Anterior cingulate cortex (tissue), 58 donors: ENCODE measurements at places on chromosomes 5 and 9.

DNA sequence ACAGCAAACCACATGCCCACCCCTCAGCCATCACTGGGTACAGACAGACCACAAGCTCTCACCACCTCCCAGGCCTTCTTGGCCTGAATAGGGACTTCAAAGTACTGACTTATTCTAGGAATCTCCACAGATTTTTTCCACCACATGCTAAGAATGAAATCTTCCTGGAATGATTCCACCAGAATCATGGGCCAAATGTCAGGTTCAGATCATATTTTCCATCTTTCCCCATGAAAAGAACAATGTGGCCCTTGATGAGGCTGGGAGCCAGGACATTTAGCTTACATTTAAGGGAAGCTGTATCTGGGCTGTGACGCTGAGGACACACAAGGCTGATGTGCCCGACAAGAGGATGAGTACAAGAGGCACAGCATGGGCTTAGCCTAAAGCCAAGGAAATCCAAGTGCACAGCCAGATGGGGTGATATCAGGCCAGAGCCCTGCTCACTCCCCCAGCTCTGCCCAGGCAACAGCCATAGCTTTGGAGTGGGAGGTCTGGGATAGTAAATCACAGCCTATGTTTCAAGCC, 28.1 kb downstream of the ACSL6 start:
- no peak for DNase-seq

DNA sequence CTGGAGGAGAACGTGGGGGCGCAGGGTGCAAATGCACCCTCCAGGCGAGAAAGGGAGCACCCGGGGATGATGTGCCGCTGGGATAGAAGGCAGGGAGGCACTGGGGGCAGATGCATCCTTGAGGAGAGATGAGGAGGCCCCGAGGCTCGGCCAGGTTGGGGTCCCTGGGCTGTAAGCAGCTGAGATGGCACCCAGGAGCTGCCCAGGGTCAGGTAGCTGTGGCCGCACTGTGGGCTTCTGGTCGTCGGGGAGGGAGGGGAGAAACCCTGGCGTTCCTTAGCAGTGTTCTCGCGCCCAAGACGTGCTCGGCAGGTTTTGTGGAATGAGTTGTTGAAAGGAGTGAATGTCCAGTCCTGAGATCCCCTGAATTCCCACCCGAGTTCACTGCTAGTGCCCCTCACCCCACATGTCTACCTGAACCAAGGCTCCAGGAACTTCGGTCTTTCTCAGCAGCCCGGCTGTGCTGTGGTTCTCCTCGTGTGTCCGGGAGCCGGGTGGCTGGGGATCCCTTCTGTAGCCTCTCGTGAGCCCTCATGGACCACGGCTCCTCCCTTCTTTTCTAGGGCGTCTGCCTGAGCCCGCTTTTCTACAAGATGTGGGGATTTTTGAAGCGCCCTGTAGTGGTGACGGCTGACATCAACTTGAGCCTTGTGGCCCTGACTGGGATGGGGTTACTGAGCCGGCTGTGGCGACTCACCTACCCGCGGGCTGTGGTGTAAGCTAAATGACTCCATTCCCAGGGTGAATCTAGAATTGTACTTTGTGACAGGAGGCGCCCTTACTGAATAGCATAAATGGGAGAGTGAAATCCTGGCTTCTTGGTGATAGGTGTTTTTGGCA, 1.1 kb downstream of the POMT1 start:
- no peak for DNase-seq

DNA sequence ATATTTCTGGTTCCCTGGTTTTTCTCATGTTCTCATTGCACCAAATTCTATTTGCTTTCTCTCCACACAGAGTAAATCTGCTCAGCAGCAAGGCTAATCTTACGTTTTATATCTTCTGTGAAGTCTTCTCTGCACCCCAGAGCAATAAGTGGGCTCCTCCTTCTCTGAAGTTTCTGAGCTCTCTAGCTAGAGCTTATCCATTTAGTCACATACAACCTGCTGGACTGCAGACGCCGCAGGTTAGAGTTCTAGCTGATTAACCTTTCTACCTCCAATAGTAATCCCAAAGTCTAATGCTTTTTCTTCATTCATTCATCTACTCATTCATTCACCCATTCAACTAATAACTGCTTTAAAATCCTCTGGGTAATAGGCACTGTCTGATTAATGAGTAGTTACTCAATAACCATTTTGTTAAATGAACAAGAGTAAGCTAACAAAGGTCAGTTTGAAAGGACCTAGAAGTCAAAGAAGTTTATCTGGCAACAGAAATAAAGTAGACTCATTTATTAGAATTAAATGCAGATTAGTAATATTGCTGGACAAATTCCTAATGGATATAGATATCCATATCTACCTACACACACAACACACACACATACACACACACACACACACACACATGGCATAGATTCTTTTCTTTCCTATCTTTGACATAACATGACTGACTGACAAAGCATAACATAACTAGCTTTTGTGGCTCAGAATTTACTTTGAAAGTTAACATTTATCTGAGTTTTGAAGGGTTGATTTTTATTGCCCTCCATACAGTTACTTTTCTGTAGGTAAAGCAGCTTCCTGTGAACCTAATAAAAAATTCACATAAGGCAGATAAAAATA, 984.6 kb upstream of the SEMA6A start:
- DNase-seq = no peak

DNA sequence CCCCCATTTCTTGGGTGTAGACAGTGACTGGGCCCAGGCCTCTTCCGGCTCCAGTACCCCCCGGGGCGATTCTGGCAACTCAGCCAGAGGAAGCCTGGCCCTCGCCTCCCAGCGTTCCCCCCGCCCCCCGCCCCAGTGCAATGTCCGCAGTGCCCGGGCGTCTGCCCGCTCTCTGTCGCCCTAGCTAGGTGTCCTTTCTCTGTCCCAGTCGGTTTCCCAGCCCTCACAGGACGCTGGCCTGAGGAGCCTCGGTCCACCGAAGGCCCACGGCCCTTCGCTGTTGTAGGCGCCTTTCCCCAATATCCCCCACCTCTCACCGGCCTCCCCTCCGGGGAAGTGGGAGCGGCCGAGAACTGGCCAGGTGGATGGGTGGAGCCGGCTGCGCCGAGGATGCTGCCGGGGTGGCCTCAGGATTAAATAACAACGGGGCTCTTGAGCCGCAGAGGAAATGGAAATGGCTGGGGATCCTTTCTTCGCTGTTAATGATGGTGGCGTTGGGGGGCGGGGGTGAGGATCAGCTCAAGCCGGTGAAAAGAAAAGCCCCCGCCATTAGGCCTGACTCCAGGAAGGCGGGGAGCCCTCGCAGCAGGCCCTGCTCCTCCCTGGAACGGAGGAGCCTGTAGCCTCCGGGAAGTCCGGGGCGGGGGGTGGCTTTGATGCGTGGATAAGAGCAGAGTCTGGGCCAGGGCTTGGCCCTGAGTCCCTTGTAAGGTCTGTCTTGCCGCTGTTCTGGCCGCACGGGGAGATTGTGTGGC, 1.1 kb upstream of the SPRY4 start:
- DNase-seq = peak; percentile 44

GRCh38 chr5:32964261-32964660, 253.1 kb downstream of the NPR3 start:
- DNase-seq = no peak

DNA sequence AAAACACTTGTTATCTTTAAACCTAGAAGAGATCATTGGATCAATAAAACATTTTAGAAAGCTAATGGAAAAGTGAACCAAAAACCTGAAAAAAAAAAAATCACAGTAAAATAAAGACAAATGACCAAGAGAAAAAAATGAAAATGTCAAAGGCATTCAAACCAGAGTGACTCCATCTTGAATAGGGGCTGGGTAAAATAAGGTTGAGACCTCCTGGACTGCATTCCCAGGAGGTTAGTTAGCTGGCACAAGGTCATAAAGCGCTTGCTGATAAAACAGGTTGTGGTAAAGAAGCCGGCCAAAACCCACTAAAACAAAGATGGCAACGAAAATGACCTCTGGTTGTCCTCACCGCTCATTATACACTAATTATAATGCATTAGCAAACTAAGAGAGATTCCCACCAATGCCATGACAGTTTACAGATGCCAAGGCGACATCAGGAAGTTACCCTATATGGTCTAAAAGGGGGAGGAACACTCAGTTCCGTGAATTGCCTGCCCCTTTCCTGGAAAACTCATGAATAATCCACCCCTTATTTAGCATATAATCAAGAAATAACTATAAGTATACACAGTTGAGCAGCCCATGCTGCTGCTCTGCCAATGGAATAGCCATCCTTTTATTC, 116.7 kb upstream of the NEK6 start:
- DNase-seq = no peak

DNA sequence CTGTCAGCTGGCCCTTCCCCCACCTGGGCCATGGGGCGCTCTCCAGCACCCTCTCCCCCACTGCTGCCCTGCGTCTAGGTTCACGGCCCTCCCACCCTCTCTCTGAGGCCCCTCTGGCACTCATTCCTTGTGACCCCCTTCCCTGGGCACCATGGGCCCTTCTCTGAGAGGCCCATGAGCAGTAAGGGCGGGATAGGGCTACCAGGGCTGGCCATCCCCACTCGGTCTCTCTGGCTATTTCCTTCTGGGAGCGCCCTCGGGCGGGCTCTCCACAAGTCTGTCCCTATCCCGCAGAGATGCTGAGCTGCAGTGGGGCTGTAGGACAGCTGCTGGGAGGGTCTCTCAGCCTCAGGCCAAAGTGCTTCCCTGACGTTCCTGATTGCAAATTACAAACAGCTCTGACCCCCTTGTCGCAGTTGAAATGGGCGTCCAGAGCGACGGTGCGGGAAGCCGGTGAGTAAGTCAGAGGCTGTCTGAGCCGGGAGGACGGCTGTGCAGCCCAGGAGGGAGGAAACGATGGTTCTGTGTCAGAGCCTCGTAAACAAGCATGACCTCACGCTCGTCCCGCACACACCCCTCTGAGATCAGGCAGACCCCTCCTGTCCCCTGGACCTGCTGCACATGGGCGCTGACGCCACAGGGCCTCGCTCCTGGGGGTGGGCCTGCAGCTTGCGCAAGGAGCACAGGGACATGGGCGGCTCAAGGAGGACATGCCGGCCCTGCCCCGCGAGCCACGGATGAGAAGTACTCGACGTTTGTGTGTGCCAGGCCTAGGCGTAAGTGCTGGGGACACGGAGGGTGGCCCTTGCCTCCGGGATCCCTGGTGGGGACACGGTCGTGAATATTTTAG, 36.3 kb upstream of the GFPT2 start:
- no peak for DNase-seq

- no peak for DNase-seq
Measured at GRCh38 chr5:92041206-92041605, 658.1 kb upstream of the ARRDC3 start.

GRCh38 chr5:151733358-151734063, 24.9 kb downstream of the ATOX1 start:
- no peak for DNase-seq

DNA sequence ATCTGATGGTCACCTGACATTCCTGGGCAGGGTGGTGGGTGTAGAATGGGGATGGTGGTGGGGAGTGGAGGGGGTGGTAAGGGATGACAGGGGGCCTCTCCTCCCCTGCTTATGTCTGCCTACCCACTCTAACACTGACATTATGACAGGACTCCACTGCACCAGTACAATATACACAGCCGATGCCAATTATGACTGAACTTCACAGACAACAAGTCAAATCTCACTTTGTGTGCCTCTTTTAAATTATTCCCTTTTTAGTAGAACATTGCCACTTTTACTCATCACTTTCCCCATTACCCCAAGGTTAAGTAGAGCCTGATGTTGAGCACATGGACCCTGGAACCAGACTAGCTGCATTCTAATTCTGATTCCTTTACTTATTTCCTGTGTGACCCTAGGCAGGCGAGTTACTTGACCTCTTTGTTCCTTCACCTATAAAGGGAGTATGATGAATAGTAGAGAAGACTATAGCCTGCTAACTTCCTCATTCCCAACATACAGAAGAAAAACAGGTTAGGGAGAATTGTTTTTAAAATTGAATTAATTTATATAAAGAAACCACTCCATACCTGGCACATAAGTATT, 464.7 kb downstream of the DMRT2 start:
- DNase-seq = no peak

DNA sequence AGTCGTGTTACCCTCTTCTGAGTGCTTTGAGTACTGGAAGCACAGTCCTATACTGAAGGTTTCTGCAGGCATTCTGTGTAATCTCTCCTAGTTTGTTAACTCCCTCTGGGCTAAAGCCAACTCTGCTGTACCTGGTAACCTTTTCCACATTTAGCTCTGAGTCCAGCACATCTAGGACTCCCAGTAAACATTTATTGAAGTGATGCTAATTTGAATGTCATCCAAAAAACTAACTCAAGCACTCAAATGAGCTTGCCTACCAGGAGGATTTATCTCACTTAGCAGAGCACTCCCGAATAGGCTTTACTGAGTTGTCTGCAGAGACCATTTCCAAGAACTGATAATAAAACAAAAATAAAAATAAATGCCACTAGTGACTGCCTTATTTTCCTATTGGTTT, 79.5 kb upstream of the NFIB start:
- DNase-seq = no peak

- DNase-seq = no peak
Measured at GRCh38 chr9:114286146-114286679, 36.7 kb upstream of the ORM1 start.

DNA sequence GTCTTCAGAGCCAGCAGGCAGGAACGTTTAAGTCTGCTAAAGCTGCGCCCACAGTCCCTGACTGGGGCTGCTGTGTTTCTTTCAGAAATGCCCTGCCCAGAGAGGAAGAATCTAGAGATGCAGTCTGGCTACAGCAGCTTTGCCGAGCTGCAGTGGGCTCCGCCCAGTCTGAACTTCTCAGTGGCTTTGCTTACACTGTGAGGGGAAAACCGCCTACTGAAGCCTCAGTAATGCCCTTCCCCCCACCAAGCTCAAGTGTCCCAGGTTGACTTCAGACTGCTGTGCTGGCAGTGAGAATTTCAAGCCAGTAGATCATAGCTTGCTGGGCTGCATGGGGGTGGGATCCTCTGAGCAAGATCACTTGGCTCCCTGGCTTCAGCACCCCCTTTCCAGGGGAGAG, 78.4 kb downstream of the SREK1 start:
- no peak for DNase-seq

DNA sequence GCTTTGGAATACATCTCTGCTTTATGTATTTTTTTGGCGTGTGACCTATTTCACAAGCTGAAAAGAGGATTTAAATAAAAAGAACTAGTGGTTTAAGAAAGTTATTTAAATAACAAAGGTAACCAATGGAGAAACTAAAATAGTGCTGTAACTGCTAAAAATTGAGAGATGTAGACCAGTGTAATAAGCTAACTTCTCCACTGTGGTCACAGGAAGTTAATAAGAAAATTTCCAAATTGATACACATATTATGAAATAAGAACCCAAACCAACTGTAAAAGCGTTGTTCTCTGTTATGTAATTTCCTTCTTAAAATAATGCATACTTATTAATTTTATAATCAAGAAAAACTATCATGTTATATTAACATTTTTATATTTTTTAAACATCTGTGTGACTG, 29.1 kb upstream of the ZFAND5 start:
- DNase-seq = no peak

DNA sequence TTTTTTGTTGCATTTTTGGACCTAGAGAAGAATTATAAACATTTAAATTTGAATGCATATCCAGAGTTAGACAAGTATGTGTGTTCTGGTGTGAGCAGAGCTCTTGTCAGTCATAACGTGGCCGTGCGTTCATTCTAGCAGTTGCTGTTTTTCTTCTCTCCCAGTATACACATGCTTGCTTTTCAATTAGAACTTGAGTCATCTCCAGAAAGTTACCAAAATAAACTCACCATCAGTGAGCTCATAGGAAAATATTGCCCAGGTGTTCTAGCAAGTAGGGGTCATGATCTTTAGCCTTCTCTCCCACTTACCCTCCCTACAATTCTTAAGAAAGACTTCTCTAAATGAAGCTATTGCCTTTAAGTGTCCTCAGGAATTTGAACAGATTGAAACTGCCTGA, 247.5 kb upstream of the TUT7 start:
- DNase-seq = no peak

- DNase-seq = no peak
Measured at GRCh38 chr5:139644001-139644456, 4.1 kb upstream of the CXXC5 start.
